ENCODE measurements at places on chromosomes 6 and 20.

- no peak for DNase-seq
Measured at GRCh38 chr6:139194740-139195139, 59.9 kb downstream of the HECA start.

DNA sequence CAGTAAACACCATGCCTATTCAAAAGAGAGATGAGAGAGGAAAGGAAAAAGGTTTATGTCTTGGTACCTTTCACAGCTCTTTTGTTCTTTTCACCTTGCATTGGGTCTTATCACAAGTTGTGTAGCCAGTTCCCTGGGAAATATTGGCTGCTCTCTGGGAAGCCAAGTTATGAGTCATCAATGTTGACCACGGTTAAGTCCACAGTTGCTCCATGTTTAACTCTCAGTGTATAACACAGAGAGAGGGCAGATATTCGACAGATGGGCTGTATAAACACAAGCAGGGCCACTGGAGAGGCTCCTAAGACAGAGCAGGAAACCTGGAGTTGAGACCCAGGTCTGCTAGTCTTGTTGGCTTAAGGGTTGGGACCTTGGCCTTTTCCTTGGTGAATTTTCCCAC is 718.6 kb downstream of the QKI start:
- no peak for DNase-seq

DNA sequence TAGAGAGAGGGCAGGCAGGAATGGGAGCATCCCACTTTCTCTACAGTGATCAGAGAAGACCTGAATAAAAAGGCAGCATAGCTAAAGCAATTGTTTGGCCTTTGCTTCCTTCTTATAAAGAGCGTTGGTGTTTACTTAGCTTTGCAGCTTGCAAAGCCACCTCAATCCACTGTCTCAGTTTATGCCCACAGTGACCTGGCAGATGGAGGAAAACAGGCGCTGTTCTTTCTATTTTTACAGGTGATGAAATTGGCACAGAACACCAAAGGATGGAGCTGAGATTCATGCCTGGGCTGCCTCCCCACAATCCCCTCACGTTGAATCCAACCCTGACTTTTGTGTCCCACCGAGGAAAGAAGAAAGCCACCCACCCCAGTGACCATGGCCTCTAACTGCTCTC is 130.5 kb downstream of the TTLL2 start:
- DNase-seq: no peak

DNA sequence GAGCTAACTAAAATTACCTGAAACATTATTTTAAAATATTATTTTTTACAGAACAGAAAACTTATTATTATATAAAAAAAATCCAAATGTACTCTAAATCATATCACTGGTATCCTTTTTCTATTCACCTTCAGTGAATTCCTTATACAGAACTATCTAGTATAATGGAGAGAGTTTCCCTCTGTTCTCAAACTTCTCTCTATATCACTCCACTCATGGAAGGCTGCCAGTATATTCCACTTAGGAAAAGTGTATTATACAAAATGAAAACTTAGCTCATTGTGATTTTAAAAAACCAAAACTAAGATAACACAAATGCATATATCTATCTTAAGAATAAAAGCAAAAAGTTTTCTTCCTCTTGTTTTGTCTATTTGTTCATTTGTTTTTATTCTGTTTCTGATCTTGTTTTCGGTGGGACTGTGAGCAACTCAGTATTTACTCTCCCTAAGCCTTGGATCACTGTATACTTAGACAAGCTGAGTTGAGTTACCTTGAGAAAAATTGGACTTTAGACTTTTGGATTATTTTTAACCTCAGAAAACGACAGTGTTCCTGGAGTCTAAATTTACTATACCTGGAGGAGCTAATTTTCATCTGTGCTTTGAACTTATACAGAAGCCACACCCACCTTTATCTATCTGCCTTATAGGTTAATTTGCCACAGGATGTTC is 61.4 kb downstream of the GPR63 start:
- no peak for DNase-seq

- no peak for DNase-seq
Measured at GRCh38 chr6:118876814-118877213, 17.1 kb upstream of the ASF1A start.

GRCh38 chr6:73339340-73339739 is 14.7 kb downstream of the DPPA5 start:
- DNase-seq: no peak
